ENCODE measurements at places on chromosomes 3 and 15. TPM values are rescaled to one million over a fixed set of nuclear protein-coding genes. Genes with fewer than 3 reads are reported as not detected.

The MFAP1 gene
- polyA plus RNA-seq, result 41.4 TPM

The TM6SF1 gene
- 3.9 TPM for polyA plus RNA-seq

The PCSK6 gene
- 1.5 TPM for polyA plus RNA-seq

The CCDC191 gene
- 0.77 TPM for polyA plus RNA-seq

The SUSD5 gene
- 0.75 TPM for polyA plus RNA-seq

The PLAAT1 gene
- 0.18 TPM for polyA plus RNA-seq

The SAMMSON gene
- not detected for polyA plus RNA-seq

DNA sequence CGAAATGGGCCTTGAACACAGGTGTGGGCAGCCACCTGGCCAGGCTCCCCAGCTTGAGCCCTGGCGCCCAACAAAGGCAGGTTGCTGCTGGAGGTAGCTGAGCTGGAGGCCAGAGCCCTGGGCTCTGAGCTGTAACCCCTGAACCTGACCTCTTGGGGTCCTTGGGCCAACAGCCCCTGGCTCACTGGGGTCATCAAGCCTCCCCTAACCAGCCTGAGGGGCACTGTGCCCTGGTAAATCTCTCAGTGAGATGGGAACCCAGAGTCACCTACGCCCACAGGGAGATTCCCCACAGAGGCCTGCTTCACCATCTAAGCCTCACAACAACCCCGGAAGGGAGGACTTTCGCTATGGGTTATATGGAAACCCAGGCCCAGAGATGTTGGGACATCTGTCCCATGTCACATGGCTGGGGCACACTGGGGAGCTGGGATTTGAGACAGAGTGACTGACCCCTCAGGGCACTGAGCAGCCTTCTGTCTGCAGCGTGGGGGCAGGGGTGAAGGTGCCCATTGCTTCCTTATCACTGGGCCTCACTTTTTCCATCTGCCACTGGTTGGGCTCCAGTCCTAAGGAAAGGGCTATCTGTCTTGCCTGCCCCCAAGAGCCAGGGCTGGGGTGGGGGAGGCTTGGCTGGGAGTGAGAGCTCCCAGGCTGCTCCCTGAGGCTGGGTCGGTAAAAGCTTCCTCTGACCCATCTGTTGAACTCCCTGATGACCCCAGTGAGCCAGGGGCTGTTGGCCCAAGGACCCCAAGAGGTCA, 59.1 kb downstream of the IQSEC1 start:
- DNase-seq, result no peak

GRCh38 chr3:138441256-138441655, 6.8 kb downstream of the ESYT3 start:
- no peak for DNase-seq

GRCh38 chr3:49121132-49121736, 611 bp upstream of the USP19 start:
- DNase-seq, result no peak

- DNase-seq, result peak; percentile 34
Observed at GRCh38 chr15:35618260-35619188, 72.6 kb upstream of the DPH6 start.

DNA sequence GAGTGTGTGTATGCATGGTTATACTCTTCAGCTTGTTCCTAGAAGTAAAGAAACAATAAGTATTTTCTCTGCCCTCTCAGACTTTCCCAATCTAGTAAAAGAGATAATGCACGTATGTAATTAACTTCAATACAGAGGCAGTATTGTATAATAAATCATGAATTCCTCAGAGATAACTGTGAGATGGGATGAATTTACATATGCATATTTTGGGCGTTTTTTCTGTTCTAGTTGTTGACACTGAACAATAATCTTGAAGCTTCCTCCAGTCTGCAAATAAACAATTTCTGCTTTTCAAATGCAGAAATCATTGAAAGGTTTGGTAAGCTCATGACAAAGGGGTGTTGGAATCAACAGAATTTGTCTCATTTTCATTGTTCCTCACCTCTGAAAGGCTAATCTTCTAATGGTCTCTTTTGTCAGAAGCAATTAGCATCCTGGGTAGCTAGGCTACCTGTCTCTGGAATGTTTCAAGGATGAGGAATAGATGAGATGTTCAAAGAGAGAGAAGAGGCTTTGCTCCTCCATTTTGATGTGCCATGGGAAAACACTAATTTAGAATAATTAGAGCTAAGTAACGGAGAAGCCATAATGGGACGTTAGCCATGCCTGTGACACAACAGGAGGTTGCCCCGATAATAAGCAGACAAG, 43.3 kb upstream of the SIAH2 start:
- no peak for DNase-seq

DNA sequence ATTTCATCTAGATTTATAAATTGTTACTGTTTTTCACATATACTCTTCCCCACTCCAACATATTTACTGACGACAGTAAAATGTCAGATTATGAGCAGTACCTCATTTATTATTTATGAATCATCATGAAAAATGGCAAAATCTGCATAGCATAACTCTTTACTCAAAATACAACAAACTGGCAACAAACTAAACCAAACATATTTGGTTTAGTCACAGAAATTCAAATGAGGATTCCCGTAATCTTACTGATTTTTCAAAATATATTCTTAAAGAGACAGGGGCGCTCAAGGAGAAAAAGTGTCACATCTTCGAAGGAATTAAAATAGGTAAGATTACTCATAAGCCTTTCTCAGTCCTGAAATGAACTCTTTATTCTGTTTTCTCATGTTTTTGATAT, 3.0 kb upstream of the GPR87 start:
- peak; percentile 74 for DNase-seq

DNA sequence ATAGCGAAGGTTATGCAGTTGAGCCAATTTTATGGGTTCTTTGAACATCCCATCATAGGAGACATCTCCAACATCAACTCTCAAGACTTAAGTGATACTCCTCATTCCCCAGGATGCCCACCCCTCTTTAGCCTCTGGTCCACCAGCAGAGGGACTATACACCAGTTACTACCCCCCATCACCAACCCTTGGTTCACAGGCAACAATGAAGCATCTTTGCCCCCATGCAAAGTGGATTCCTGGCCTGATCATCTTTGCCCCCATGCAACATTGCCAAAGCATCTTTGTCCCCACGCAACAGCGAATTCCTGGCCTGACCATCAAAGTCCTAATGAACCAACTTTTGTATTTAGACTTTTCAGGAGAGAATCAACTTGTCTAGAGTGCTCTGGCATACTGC, 19.1 kb downstream of the GPR15 start:
- no peak for DNase-seq

DNA sequence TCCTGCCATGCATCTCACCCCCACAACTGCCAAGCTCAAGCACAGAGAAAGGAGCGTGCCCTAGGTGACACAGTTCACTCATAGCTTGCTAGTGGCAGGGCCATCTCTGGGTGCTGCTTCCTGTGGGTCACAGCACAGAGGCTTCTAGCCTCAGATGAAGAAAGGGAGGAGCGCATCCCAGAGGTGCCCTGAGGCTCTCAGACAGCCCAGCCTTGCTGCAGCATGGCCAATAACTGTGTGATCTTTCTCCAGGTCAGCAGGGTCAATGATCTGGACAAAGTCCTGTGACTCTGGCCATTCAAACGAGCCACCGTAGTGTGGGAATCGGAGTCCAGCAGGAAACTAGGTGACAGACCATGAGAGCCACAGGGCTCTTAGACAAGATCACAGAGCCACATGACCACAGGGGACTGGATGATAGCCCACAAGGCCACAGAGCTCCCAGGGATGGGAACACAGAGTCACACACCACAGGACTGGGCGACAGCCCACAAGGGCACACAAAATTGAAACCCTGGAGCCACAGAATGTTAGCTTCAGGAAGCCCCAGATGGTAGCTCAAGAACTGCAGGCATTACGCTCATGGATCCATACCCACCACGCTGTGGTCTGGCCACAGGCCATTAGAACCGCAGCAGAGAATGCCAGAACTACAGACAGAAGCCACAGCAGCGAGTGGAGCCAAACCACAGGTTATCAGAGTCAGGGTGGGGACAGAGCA, 25.9 kb upstream of the GRIP2 start:
- no peak for DNase-seq

Data from fibroblast of lung (primary cell).